Adipocyte (in vitro differentiated cells): ENCODE measurements at places on chromosomes 5 and 9.

- DNase-seq, result peak; percentile 5
Measured at GRCh38 chr9:81022177-81022576, 667.2 kb downstream of the TLE1 start.

- DNase-seq, result no peak
Measured at GRCh38 chr9:137095664-137096517, 9.1 kb downstream of the MAN1B1 start.

DNA sequence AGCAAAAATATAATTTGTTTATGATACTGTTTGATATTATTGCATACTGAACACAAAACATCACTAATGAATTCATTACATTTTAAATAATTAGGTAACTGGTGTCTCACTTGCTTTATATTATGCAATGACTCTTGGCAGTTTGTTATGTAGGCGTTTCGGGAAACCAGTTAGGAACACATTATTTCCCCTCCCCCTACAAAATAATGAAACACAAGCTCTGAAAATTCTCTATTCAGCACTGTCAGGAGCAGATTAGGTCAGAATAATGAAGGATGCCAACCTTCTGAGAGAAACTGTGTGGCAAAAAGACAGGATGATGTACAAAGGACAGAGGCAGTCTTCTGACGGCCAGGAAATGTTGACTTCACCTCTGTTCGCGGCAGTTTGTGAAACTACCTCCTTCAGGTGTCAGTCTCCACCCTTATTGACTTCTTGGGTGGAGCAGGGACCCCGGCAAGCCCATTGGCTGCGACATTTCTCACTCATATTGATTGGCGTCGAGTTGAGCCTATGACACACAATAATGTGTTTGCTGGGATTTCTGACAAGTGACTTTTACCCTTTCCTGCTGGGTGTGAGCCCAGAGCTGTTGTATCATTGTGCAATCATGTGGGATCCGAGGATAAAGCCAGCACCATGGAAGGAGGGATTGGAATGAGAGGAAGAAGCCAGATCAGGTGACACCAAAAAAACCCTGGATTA, 33.9 kb downstream of the SH3PXD2B start:
- DNase-seq, result peak; percentile 76

GRCh38 chr5:119578937-119579336, 50.4 kb upstream of the FAM170A start:
- no peak for DNase-seq

DNA sequence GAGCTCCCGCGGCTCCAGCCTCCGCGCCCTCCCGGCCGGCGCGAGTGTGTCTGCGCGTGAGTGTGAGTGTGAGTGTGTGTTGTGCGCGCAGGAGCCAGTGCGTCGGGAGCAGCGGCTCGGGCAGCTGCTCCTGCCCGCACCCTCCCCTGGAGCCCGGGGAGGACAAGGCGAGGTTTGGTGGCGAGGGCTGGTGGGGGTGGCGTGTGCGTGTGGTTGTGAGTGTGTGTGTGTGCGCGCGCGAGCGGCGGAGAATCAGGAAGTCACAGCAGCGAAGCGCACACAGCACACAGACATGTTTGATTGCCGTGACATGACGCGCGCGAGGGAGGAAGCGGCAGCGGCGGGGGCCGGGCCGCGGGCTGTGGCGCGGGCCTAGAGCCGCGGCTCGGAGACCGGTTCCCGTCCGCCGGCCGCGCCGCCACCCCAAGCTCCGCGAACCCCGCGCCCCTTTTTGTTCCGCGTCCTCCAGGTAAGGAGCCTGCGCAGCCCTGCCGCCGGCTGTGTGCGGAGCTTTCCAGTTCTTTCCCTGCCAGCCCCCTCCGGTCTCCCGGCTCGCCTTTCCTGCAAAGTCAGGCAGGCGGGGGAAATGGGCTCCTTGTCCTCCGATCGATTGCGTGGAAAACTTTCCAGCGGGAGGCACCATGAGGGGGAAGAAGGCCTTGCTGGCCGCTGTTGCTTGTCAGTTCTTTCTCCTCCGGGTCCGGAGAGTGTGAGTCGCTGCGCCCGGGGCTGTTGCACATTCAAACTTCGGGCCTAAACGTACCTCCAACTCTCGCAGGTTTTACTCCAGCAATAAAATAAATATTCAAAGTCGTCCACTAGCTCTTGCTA, 2.4 kb downstream of the SMARCA2 start:
- peak; percentile 92 for DNase-seq

DNA sequence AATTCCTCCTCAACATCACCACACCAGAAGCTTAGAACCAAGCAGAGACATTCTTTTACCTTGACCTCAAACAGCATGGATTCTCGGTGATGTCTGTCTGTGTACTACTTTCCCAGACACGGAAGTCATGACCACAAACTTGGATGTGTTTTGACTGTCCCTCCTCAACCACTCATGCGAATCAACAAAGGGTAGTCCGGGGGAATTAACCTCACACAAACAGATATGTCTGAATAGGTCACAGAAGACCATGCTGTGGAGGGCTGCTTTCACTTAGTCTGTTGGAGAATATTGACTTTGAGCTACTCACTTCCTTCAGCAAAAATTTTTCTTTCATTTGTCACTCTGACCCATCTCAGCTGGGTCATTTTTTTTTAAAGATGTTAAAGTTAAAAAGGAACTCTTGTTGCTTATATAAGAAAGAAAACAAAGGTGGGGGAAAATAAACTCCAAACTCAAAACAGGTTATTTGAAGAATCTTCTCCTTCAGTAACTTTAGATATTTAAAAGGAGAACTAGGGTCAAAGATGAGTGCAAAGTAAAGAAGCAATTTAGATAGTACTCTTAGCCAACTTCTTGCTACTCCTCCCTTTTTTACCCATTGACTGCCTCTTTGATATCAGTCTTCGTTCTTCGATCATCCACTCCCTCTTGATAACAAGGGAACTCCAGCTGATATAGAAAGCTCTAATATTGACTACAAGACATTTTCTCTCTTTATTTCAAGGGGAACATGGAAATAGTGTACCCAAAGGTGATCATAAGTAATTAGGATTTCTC, 343.4 kb upstream of the CDH6 start:
- peak; percentile 48 for DNase-seq

- DNase-seq, result peak; percentile 25
Measured at GRCh38 chr5:173679909-173680630, 63.6 kb upstream of the BOD1 start.

DNA sequence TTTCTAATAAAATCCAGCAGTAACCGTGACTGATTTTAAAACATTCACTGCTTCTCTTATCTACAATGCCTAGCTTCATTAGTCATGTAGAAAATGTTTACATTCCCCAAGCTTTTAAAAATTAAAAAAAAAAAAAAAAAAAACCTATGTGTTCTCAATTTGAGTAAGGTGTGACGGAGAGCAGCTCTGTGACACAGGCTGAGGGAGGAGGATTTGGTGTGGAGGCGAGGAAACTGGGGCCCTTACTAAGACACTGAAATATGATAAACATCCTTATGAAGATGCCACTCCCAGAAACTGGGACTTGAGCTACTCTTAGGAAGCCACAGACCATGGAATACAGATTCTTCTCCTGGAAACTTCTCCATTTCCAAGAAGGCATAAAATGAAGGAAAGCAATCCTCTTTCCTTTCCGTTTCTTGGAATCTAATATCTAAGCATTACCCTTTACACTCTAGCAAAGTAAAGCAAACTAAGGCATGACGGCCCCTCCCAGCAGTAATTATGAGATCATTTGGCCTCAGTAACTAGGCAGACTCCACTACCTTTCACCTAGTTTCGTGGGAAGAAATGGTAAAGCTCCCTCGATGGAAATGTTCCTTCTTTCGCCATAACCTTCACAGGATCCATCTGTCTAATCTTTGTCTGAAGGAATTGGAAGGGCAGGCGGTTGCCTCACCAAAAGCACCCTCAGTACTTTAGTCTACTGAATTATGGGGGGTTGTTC, 23.5 kb downstream of the GRAMD2B start:
- DNase-seq, result peak; percentile 84

DNA sequence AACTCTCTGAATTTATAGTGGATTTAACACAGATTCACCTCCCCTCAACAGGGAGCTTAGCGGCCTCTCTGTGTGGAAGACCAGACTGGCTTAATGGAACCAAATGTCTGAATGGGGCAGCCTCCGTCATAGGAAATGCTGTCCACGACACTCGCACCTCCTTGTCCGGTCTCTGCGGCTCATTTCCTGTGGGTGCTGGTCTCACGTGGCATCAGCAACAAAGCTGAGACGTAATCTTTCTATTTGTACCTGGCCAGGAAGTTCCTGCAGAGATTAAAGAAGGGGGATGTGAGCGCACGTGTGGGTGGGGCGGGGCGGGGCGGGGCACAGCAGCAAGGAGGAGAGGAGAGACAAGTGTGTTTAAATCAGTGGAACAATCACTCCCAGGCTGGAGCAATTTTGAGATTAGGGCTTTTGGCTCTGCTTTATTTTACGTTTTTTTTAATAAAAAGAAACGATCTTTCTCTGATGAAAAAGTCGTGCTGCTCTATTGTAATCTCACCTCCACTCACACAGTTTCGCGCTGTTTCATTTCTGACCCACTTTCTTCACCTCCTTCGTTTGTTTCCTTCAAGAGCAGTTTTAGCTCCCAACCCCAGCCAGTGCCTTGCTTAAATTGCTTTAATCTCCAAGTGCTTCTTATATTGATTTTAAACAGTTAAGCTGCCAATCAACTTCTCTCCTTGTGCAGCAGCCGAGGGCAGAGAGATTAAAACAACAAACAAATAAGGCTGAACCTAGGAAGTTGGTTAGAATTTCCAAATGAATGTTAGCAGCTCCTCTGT, 132.2 kb upstream of the ASTN2 start:
- DNase-seq, result no peak

DNA sequence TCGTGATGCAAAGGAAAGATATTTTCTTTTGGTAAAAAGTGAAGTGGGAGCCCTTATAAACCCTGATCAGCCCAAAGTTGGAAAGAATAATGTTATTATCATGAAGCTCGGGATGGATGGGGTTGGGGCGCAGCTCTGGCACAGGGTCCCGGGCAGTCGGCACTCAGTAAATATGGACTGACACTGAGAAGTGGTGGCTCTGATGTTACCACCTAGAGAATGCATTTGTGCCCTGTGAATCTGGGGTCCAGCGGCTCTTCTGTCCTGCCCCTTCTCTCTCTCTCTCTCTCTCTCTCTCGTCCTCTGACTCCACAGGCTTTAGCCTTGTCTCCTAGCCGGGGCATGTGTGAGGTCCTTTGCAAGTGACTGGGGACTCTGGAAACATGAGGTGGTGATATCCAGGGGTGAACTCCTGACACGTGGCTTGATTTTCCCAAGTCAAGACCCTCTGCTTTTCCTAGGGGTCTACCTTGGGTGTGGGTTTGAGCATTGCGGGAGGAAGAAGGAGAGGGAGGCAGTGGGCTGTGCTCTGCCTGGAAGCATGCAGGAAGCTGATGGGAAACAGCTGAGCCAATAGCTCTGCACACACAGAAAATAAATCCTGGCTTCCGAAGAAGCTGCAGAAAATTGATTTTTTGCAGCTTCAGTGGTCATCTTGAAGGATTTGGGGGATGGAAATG, 162.7 kb downstream of the MACROH2A1 start:
- DNase-seq, result no peak

DNA sequence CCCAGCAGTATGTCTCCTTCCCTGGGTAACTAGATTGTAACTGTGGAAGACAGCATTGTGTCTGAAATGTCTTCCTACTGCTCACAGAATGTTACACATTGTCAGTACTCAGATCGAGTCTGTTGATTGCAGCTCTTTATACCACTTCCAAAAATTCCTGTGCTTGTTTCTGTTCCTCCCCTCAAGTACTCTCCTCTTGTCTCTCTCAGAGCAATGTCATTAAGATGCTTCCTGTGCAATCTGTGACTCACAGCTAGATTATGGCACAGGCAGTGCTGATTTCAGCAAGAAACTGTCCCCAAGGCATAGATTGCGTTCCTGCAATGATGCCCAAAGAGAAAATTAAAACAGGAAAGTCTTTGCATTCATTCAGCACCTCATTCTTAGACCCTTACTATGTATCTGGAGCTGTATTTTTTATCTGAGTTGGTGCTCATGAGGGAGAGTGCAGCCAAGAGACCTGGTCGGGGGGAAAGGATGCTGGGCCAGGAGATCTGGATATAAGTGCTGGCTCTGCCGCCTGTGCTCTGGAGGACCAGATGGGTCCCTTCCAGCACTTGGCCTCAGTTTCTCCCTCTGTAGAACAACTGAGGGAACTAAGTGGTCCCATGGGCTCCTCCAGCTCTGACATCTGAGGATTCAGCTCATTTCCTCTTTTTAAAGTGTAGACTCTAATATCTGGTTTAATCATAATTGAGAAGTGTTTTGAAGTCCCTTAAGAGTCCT, 40.8 kb upstream of the GNPDA1 start:
- peak; percentile 69 for DNase-seq

- peak; percentile 19 for DNase-seq
Measured at GRCh38 chr5:8329773-8330172, 460.8 kb downstream of the MTRR start.

- no peak for DNase-seq
Measured at GRCh38 chr9:99567436-99567835, 254.2 kb upstream of the NR4A3 start.

GRCh38 chr5:126683912-126684311, 83.2 kb downstream of the PHAX start:
- DNase-seq, result no peak

DNA sequence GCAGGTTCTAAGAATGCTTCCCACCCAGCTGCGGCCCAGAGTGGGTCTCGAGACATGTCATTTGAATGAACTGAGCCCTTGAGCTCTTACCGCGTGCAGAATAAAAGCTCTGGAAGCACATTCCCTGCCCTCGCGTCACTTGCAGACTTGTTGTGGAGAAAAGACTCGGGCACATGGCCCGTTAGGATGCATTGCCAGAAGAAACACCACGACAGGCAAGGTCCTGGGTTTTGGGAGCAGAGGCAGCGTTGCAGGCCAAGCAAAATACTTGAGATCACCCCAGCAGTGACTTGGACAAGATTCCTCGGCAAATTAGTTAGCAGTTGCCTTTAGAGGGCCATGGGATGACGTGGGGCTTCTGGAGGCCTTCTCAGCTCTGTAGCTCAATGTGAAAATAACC, 170.8 kb upstream of the MSX2 start:
- no peak for DNase-seq

- DNase-seq, result no peak
Measured at GRCh38 chr5:116439905-116440304, 134.7 kb downstream of the SEMA6A start.

DNA sequence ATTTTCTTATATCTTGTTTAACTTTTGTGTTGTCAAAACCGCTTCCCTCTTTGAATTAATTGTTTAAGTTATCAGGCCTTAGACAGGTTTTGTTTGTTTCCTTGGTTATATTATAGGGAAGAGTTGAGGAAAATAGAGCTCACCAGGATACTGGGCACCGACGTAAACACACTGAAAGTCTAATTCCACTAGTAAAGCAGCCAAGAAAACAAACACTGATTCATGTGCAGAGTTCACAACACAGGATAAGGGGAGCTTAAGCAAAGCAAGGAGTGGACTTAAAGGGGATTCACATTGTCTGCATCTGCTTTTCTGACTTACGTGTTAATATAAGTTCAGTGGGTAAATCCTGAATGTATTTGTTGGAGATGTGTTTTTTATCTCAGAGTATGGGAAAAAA, 139.0 kb upstream of the CDH6 start:
- DNase-seq, result no peak

- DNase-seq, result peak; percentile 31
Measured at GRCh38 chr5:93894601-93895354, 153.4 kb upstream of the POU5F2 start.
